PC-9 (cell line): ENCODE measurements at places on chromosomes 11 and 22. TPM values are rescaled to one million over a fixed set of nuclear protein-coding genes. Genes with fewer than 3 reads are reported as not detected.

CARD16 gene
- total RNA-seq: 0.63 and 2.5 TPM in 2 replicates

IFITM10 gene
- total RNA-seq: 4.2 and 5.5 TPM in 2 replicates

POU2AF1 gene
- 0.37 TPM in 1 of 2 replicates, not detected in the other for total RNA-seq

XKR3 gene
- not detected in 2 replicates for total RNA-seq

NXPE2 gene
- total RNA-seq: not detected in 2 replicates

LINC01488 gene
- not detected in 2 replicates for total RNA-seq

- peaks cover 11% of the 10 kb centered on the region for H3K4me1 ChIP-seq
- no peak overlapping the region for H3K4me3 ChIP-seq
- DNase-seq: no peak
- no peak overlapping the region for H3K27ac ChIP-seq
These were observed 507.4 kb downstream of the METTL15 start for GRCh38 chr11:28615542-28615941.

DNA sequence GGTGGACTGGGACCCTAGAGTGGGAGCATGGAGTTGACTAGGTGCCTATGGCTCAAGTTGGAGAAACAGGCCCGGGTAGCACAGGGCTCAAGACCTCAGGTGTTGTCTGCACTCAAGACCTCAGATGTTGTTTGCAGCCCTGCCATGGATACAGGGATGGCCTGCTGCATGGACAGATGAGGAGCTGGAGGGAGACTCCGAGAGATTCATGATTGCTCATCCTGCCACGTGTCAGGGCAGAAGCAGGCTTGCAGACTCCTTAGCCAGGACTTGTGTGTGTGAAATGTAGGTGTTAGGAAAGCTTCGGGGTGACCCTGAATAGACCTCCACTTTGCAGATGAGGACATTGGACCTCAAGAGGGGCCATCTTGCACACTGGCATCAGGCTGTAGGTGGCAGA is 921 bp downstream of the CCDC116 start:
- H3K4me3 ChIP-seq: no peak overlapping the region
- no peaks in the 10 kb centered on the region for H3K27me3 ChIP-seq
- no peaks in the 10 kb centered on the region for H3K36me3 ChIP-seq
- no peak overlapping the region for H3K27ac ChIP-seq

DNA sequence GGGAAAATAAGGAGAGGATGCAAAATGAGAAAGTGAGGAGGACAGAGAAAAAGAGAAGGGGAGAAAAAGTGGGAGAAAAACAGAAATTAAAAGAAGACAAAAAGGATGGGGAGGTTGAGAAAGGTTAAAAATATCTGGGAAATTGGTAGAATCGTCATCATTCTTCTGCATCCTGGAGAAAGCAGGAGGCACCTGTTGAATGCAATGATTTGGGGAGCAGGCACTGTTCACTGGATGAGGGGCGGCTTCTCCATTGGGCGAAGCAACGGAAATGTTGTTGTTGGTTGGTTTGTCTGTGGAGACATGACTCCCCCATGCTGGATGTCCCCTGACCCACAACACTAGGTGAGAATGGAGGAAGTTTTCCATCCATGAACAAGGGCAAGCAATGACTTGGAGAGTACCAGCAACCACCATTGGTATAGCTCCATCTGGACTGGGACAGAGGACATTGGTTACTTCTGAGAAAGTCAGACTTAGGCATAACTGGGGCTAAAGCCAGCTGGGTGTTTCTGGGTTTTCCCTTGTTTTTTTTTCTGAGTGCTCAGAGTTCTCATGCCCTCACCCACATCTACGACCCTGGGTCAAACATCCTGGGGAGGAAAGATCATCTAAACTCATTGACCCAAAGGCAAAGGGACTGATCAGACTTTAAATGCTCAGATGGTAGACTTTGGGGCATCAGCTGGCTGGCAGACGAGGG is 11.9 kb upstream of the CD44 start:
- no peaks in the 10 kb centered on the region for H3K4me1 ChIP-seq
- no peak overlapping the region for H3K27ac ChIP-seq
- no peak for DNase-seq

GRCh38 chr11:10594407-10594806 is 25.9 kb upstream of the LYVE1 start:
- no peak overlapping the region for H3K4me3 ChIP-seq
- no peaks in the 10 kb centered on the region for H3K27me3 ChIP-seq
- peak overlapping the region; percentile 93 for H3K27ac ChIP-seq
- no peaks in the 10 kb centered on the region for H3K36me3 ChIP-seq

DNA sequence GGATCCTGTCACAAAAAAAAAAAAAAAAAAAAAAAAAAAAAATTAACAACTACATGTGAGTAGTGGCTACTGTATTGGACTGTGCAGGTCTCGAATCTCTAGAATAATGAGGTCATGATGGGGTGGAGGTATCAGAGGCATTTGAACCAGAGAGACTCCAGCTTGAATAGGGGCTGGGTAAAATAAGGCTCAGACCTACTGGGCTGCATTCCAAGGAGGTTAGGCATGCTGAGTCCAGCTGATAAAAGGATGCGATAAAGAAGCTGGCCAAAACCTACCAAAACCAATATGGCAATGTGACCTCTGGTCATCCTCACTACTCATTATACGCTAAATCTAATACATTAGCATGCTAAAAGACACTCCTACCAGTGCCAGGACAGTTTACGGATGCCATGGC is 5.9 kb upstream of the PACSIN3 start:
- no peaks in the 10 kb centered on the region for H3K36me3 ChIP-seq
- H3K4me1 ChIP-seq: peaks cover 83% of the 10 kb centered on the region
- no peak overlapping the region for H3K4me3 ChIP-seq
- H3K27ac ChIP-seq: peak overlapping the region; percentile 91
- peak; percentile 79 for DNase-seq

GRCh38 chr11:66562275-66562674 is 6.1 kb downstream of the CTSF start:
- 0 out of 2 replicates have a peak, but pooled peaks cover 9% of the 10 kb centered on the region for H3K27me3 ChIP-seq
- H3K36me3 ChIP-seq: no peaks in the 10 kb centered on the region
- DNase-seq: no peak
- no peak overlapping the region for H3K27ac ChIP-seq
- no peaks in the 10 kb centered on the region for H3K4me1 ChIP-seq

- peaks cover 9% of the 10 kb centered on the region; the same call in 1 of the 2 replicates for H3K27me3 ChIP-seq
- DNase-seq: no peak
- H3K36me3 ChIP-seq: no peaks in the 10 kb centered on the region
- no peak overlapping the region for H3K4me3 ChIP-seq
These were observed 81.1 kb downstream of the PIWIL3 start for GRCh38 chr22:24693379-24693778.

DNA sequence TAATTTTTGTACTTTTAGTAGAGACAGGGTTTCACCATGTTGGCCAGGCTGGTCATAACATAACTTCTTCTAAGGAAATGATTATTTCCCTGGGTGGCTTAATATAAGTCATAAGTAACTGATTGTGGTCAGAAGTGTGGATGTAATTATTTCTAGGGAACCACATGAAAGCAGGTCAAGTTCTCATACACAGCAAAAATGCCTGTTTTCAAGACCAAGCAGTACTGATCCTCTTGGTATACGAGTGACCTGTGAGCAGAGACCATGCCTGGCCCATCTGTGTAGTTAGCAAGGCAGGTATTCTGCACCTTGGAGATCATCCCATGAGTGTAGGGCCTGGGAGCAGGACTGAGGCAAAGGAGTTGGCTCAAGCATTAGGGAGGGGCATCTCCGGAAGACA is 32.5 kb upstream of the NUCB2 start:
- no peak overlapping the region for H3K27ac ChIP-seq
- H3K4me1 ChIP-seq: peaks cover 3% of the 10 kb centered on the region; the same call in 1 of the 2 replicates
- H3K4me3 ChIP-seq: no peak overlapping the region

DNA sequence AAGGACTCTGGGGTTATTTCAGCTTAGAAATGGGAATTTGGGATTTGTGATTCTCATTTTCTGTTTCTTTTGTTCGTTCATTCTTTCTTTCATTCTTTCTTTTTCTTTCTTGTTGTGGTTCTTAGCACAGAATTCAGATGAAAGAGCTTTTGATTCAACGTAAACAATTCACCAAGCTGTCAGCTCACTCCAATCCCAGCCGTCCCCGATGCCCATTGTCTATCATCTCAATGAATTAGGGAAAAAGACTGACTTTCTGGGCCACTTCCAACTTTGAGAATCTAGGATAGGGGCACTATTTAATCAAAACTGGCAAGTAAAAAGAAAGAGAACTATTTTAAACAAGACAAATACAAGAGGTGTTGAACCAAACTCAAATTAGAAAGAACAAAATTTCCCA is 25.1 kb upstream of the TMA7B start:
- H3K4me1 ChIP-seq: no peaks in the 10 kb centered on the region
- no peak overlapping the region for H3K27ac ChIP-seq
- peaks cover 95% of the 10 kb centered on the region for H3K27me3 ChIP-seq
- H3K4me3 ChIP-seq: no peak overlapping the region
- no peaks in the 10 kb centered on the region for H3K36me3 ChIP-seq
- DNase-seq: no peak

- DNase-seq: no peak
- H3K4me3 ChIP-seq: no peak overlapping the region
- H3K27ac ChIP-seq: no peak overlapping the region
- no peaks in the 10 kb centered on the region for H3K36me3 ChIP-seq
- H3K4me1 ChIP-seq: 0 out of 2 replicates have a peak, but pooled peaks cover 4% of the 10 kb centered on the region
- H3K27me3 ChIP-seq: no peaks in the 10 kb centered on the region
These were observed 123.6 kb downstream of the TRIM44 start for GRCh38 chr11:35786188-35786587.

- no peak overlapping the region for H3K27ac ChIP-seq
- H3K27me3 ChIP-seq: peaks cover 76% of the 10 kb centered on the region
- H3K4me3 ChIP-seq: no peak overlapping the region
- no peaks in the 10 kb centered on the region for H3K4me1 ChIP-seq
- no peaks in the 10 kb centered on the region for H3K36me3 ChIP-seq
- DNase-seq: no peak
These were observed 97.5 kb downstream of the TSPAN18 start for GRCh38 chr11:44824300-44824704.

DNA sequence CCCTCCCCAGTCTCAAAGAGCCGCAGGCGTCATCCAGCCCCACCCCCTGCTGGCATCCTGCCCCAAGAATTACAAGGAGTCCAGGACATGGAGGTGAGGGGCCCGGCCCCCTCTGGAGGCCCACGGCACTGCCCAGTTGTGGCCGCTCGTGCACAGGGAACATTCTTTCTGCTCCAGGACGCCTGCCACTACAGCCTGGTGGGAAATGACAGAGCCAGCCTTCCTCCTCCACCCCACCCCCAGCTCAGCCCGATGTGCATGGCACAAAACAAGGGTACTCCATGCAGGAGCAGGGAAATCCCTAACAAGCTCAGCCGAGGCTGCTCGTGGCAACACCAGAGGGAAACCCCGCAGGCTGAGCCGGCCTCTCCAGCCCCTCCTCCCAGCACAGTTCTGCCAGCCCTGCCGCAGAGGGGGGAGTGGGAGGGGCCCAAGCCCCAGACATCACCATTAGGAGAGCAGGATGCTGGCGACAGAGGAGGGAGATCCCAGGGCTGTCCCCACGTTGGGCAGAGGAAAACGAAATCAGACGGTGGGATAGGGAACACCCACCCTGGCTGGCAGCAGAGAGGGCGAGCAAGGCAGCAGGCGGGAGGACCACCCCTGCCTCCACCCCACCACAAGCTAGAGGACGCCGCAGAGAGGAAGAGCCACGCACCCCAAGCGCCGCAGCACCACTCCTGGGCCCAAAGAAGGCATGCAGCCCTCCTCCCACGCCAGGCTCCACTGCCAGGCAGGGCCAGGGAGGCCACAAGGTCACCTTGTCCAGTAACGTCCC is 10.0 kb downstream of the IGSF9B start:
- peaks cover 98% of the 10 kb centered on the region for H3K27me3 ChIP-seq
- H3K4me1 ChIP-seq: no peaks in the 10 kb centered on the region
- H3K4me3 ChIP-seq: no peak overlapping the region
- no peaks in the 10 kb centered on the region for H3K36me3 ChIP-seq
- DNase-seq: no peak
- H3K27ac ChIP-seq: no peak overlapping the region

- no peak for DNase-seq
- H3K4me3 ChIP-seq: no peak overlapping the region
- H3K4me1 ChIP-seq: no peaks in the 10 kb centered on the region
- H3K36me3 ChIP-seq: no peaks in the 10 kb centered on the region
- H3K27me3 ChIP-seq: no peaks in the 10 kb centered on the region
These were observed 341.0 kb downstream of the ETS1 start for GRCh38 chr11:128246364-128246801.

DNA sequence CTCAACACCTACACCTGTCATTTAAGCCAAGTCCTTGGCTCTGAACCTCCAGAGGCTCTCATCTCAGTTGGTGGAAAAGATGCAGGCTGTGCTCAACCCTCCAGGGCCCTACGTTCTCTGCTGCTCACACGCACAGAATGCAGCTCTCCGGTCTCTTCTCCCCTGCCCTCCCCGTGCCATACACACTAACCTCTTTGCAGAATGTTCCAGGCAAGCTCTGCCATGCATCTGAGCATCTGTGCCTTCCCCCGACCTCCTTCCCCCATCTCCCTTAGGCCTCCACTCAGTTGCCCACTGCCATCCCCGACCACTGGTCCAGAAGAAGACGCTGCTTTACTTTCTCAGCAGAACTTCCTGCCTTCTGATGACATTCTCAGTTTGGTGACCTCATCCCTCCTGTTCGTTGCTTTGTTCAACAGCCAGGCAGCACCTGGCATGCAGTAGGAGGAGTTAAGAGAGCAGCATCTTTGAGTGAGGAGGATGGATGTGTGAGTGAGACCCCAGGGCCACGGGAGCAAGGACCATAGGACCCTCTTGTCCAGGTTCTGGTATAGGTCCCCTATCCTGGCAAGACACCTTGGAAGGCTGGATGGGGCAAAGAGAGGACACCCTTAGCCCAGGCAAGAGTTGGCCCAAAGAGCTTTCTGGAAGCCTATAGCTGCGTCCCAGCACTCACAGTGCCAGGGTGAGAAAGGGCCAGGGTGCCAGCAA is 598.0 kb downstream of the BRD1 start:
- peaks cover 65% of the 10 kb centered on the region for H3K27me3 ChIP-seq
- H3K4me3 ChIP-seq: no peak overlapping the region
- no peak for DNase-seq
- no peaks in the 10 kb centered on the region for H3K36me3 ChIP-seq
- no peak overlapping the region for H3K27ac ChIP-seq

- H3K36me3 ChIP-seq: no peaks in the 10 kb centered on the region
- no peak for DNase-seq
- H3K27ac ChIP-seq: no peak overlapping the region
- H3K27me3 ChIP-seq: peaks cover 7% of the 10 kb centered on the region; the same call in 1 of the 2 replicates
- no peak overlapping the region for H3K4me3 ChIP-seq
These were observed 319.1 kb downstream of the BRD1 start for GRCh38 chr22:49508561-49508960.

GRCh38 chr11:127037001-127037400 is 36.4 kb upstream of the KIRREL3 start:
- no peak for DNase-seq
- H3K36me3 ChIP-seq: no peaks in the 10 kb centered on the region
- no peak overlapping the region for H3K4me3 ChIP-seq
- peaks cover 28% of the 10 kb centered on the region; the same call in 1 of the 2 replicates for H3K27me3 ChIP-seq
- H3K4me1 ChIP-seq: no peaks in the 10 kb centered on the region
